ENCODE measurements at places on chromosomes 6 and 20.
A peak's percentile ranks its signal among the peaks of the same experiment; 100 is the strongest.

DNA sequence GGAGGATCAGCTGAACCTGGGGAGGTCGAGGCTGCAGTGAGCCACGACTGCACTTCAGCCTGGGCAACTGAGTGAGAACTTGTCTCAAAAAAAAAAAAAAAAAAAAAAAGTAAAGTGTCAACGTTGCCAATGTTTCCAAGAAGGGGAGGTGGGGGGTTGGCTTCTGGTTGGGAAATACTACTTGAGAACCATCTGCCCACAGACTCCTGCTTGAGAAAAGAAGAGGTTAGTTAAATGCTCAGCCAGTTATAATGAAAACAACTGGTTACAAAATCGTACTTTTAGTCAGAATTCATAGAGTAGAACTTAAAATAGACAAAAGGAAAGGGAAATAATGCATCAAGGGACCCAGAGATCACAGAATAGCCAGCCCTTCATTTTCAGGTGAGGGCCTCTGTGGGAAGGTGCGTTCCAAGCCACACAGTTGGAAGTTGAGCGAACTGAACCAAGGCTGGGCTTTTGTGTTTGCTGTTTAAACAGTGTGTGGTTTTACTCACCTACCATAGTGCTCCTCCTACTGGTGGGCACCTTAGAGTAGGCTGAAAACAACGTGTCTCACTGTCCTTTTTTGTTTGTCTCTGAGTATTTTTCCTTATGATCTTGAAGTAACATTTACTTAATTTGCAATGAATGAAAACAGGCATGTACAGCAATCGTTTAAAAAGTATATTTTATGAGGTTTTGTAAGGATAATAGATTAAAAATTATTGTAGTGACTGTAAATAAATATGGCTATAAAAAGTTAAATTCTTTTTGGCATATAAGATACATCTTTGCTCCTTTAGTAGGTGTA is 200.7 kb downstream of the BCAS1 start:
- peaks cover 57% of the 10 kb centered on the region for H3K4me1 ChIP-seq
- peak overlapping the region; percentile 58 for H3K27ac ChIP-seq
- H3K27me3 ChIP-seq, result no peaks in the 10 kb centered on the region
- no peak for DNase-seq

- peak overlapping the region; percentile 27 for H3K27ac ChIP-seq
- peaks cover 51% of the 10 kb centered on the region for H3K36me3 ChIP-seq
- H3K4me3 ChIP-seq, result no peak overlapping the region
- no peak for DNase-seq
Measured at GRCh38 chr6:107869871-107870270, 45.8 kb upstream of the SCML4 start.

GRCh38 chr6:81909981-81910900 is 157.8 kb upstream of the TENT5A start:
- no peaks in the 10 kb centered on the region for H3K27me3 ChIP-seq
- H3K4me3 ChIP-seq, result no peak overlapping the region
- H3K4me1 ChIP-seq, result peaks cover 12% of the 10 kb centered on the region
- no peak overlapping the region for H3K27ac ChIP-seq

DNA sequence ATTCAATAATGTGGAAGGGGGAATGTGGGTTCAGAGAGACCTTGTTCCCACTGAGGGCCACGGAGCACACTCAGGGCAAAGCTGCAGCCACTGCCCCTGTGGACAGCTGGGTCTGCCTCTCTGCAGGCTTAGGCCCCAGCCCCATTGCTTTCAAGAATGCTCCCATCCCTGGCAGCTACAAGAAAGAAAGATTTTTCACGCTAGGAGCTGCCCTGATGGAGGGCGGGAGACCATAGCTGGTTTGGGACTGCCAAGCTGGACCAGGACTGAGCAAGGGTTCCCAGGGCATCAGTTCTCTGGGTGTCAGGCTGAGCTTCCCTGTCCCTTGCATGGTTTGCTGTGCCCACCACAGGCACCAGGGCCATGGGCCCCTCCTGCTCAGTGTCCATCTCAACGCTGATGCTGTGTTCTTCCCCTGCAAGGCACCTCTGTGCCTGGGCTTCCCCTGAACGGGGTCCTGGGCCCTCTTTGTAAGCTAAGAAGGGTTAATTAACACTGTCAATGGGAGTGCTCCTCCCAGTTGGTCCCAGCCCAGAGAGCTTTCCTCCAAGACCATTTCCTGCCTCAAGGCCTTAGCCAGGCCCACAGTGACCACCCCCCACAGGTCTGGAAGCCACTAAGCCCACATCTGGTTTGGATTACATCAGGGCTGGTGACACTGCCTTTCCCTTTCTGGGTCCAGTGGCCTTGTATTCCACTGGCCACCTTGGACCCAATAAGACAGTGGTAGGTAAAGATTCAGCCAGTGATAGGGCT is 8.4 kb downstream of the FOXS1 start:
- peaks cover 20% of the 10 kb centered on the region for H3K4me1 ChIP-seq
- peak overlapping the region; percentile 41 for H3K27ac ChIP-seq

DNA sequence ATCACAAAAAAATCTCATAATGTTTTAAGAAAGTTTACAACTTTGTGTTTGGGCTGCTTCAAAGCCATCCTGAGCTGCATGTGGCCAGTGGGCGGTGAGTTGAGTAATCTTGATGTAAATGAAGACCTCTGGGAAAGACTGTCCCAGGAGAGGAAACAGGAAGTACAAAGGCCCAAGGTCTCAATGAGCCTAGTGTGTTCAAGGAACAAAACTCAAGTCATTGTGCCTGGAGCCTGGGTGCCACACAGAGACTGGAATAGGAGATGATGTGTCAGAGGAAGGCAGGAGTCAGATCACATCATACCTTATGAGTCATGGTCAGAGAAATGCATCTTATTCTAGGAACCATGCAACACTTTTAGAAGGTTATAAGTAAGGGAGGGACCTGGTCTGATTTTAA is 51.5 kb downstream of the COL19A1 start:
- H3K27me3 ChIP-seq, result no peaks in the 10 kb centered on the region
- no peak overlapping the region for H3K4me3 ChIP-seq
- H3K4me1 ChIP-seq, result peaks cover 14% of the 10 kb centered on the region
- DNase-seq, result no peak
- no peaks in the 10 kb centered on the region for H3K36me3 ChIP-seq

- DNase-seq, result no peak
- H3K4me3 ChIP-seq, result no peak overlapping the region
- no peaks in the 10 kb centered on the region for H3K36me3 ChIP-seq
- H3K4me1 ChIP-seq, result peaks cover 42% of the 10 kb centered on the region
- H3K27ac ChIP-seq, result no peak overlapping the region
Measured at GRCh38 chr20:23042270-23042669, 7.2 kb downstream of the SSTR4 start.

- H3K27ac ChIP-seq, result no peak overlapping the region
- no peak for DNase-seq
- H3K36me3 ChIP-seq, result no peaks in the 10 kb centered on the region
- no peak overlapping the region for H3K4me3 ChIP-seq
- no peaks in the 10 kb centered on the region for H3K27me3 ChIP-seq
Measured at GRCh38 chr20:21640556-21640955, 64.9 kb upstream of the PAX1 start.

GRCh38 chr6:39876826-39877225 is 57.4 kb downstream of the MOCS1 start:
- H3K4me1 ChIP-seq, result peaks cover 2% of the 10 kb centered on the region
- H3K27ac ChIP-seq, result no peak overlapping the region
- H3K27me3 ChIP-seq, result no peaks in the 10 kb centered on the region

GRCh38 chr6:126657561-126658175 is 317.8 kb downstream of the CENPW start:
- no peaks in the 10 kb centered on the region for H3K36me3 ChIP-seq
- peaks cover 16% of the 10 kb centered on the region for H3K4me1 ChIP-seq
- peaks cover 2% of the 10 kb centered on the region for H3K27me3 ChIP-seq
- no peak for DNase-seq
- H3K27ac ChIP-seq, result no peak overlapping the region

GRCh38 chr6:69693762-69694161 is 103.0 kb downstream of the LMBRD1 start:
- no peak overlapping the region for H3K4me3 ChIP-seq
- peaks cover 32% of the 10 kb centered on the region for H3K36me3 ChIP-seq
- H3K4me1 ChIP-seq, result peaks cover 34% of the 10 kb centered on the region
- no peaks in the 10 kb centered on the region for H3K27me3 ChIP-seq
- DNase-seq, result no peak

DNA sequence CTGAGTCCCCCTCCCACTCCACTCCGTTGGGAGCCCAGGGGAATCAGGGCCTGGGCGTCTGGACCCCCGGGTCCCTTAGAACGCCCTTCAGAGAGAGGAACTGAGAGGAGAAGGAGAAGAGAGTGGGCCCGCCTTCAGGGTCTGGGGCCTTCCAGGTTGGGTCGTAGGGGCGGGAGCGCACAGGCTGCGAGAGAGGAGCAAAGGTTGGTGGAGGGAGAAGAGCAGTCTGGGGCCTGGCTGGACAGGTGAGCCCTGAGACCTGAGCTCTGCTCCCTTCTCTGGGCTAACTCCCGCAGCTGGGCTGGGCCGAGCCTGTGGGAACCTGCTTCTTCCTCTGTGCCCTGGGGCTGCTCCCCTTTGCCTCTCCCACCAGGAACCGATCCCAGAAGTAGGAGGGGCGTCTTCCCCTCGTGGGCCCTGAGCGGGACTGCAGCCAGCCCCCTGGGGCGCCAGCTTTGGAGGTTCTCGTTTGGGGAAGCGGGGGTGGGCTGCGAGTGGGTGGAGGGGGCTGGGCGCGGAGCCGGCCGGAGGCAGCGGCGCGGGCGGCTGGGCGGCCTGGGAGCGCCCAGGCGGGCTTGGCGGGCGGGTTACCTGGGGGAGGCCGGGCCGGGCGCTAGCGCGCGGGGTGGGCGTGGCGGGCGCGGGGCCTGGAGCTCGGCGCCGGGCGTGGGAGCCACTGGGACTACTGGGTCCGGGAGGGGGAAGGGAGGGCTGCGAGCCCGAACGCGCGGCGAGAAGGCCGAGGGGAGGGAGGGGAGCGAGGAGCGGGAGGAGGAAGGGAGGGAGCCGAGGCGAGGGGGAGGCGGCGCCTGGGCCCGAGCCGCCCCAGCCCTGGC is at the start of gene DDR1:
DDR1 (plus strand) TSS at position 835 of the 836 bp plus-strand sequence. CDS start 4,211 bp downstream, outside the sequence.
- no peak for DNase-seq
- H3K36me3 ChIP-seq, result peaks cover 1% of the 10 kb centered on the region
- peaks cover 76% of the 10 kb centered on the region for H3K4me1 ChIP-seq
- no peaks in the 10 kb centered on the region for H3K27me3 ChIP-seq
- H3K4me3 ChIP-seq, result peak within 1 kb of the TSS; percentile 84

GRCh38 chr20:36017048-36017951 is 48.9 kb downstream of the CNBD2 start:
- H3K36me3 ChIP-seq, result no peaks in the 10 kb centered on the region
- H3K27ac ChIP-seq, result peak overlapping the region; percentile 94
- H3K27me3 ChIP-seq, result no peaks in the 10 kb centered on the region
- H3K4me1 ChIP-seq, result peaks cover 30% of the 10 kb centered on the region
- no peak for DNase-seq

DNA sequence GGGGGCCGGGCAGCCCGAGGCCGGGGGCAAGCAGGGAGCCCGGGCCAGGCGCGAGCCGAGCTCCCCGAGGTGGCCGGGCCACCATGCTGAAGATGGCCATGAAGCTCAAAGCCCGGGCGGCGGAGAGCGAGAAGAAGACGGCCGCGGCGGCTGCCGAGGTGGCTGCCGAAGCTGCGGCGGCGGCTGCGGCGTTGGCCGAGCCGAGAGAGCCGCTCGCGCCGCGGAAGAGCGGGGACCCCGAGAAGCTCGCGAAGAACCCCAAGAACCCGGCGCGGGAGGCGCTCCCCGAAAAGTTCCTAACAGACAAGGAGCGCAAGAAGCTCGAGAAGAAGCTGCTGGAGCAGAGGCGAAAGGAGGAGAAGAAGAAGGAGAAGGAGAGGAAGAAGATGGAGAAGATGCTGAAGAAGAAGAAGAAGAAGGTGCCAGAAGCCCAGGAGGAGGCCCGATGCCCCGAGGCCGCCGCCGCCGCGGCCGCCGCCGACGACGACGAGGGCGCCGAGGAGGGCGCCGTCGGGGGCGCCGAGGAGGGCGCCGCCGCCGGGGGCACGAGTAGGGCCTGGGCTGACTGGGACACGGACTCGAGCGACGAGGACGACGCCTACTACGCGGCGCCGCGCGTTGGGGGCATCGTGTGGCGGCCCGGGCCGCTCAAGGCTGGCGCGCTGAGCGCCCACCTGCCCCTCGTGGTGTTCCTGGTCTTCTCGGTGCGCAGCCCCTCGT is 37.4 kb downstream of the GNAS start:
- H3K4me1 ChIP-seq, result peaks cover 26% of the 10 kb centered on the region
- H3K27me3 ChIP-seq, result no peaks in the 10 kb centered on the region
- peak overlapping the region; percentile 81 for H3K4me3 ChIP-seq
- peak overlapping the region; percentile 96 for H3K27ac ChIP-seq

- no peaks in the 10 kb centered on the region for H3K4me1 ChIP-seq
- H3K36me3 ChIP-seq, result peaks cover 27% of the 10 kb centered on the region
- H3K27me3 ChIP-seq, result no peaks in the 10 kb centered on the region
- no peak overlapping the region for H3K4me3 ChIP-seq
- no peak for DNase-seq
Measured at GRCh38 chr20:37776049-37776448, 82.2 kb downstream of the CTNNBL1 start.

DNA sequence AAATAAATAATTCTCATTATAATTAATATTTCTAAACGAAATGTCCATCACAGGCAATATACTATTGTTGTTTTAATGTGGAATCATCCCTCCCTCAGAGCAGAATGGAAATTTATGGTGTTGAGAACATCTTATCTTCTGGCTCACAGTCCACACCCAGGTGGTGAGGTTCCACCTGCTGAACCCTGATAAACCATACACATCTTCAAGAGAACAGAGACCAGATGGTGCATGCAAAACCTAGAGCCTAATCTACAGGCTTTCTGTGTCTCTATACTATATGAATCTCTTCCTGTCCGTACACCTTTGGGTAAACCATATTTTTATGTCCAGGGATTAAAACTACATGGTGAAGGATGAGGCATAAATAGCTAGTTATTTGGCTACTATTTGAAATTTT is 52.3 kb upstream of the UFL1 start:
- no peaks in the 10 kb centered on the region for H3K36me3 ChIP-seq
- H3K27ac ChIP-seq, result no peak overlapping the region
- H3K27me3 ChIP-seq, result peaks cover 6% of the 10 kb centered on the region
- H3K4me1 ChIP-seq, result no peaks in the 10 kb centered on the region

GRCh38 chr6:141443668-141444289 is 688.9 kb upstream of the GJE1 start:
- H3K4me3 ChIP-seq, result no peak overlapping the region
- H3K27me3 ChIP-seq, result no peaks in the 10 kb centered on the region
- H3K36me3 ChIP-seq, result no peaks in the 10 kb centered on the region

- DNase-seq, result no peak
- H3K27me3 ChIP-seq, result peaks cover 12% of the 10 kb centered on the region
- no peaks in the 10 kb centered on the region for H3K4me1 ChIP-seq
- no peaks in the 10 kb centered on the region for H3K36me3 ChIP-seq
- H3K4me3 ChIP-seq, result no peak overlapping the region
Measured at GRCh38 chr20:63027221-63027921, 20.6 kb upstream of the BHLHE23 start.

DNA sequence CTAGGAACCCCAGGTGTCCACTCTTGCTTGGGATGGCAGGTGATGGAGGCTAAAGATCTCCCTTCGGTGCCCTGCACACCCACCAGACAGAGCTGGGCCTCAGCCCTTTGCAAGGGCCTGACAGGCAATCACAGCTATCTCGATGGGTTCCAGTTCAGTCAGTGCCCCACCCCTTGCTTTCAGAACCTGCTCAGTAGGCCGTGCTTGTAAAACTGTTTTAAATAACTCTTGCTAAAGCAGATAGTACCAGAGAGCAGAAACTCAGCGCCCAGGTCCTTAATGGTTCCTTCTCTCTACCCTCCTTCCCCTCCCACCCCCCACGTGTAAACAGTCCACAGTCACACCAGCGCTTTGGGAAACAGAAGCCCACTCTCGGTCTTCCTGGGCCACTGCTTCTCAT is 39.2 kb downstream of the C6orf132 start:
- H3K4me3 ChIP-seq, result no peak overlapping the region
- no peak overlapping the region for H3K27ac ChIP-seq
- DNase-seq, result no peak
- H3K27me3 ChIP-seq, result peaks cover 1% of the 10 kb centered on the region
- H3K4me1 ChIP-seq, result peaks cover 21% of the 10 kb centered on the region
